Kidney (tissue), 22 donors: ENCODE measurements at places on chromosomes 5 and 9.

GRCh38 chr9:124663046-124663961 lies 107.8 kb downstream of the NR6A1 start:
- H3K4me3 ChIP-seq: no peak overlapping the region
- DNase-seq: no peak
- H3K36me3 ChIP-seq: no peaks in the 10 kb centered on the region
- H3K27me3 ChIP-seq: no peaks in the 10 kb centered on the region

DNA sequence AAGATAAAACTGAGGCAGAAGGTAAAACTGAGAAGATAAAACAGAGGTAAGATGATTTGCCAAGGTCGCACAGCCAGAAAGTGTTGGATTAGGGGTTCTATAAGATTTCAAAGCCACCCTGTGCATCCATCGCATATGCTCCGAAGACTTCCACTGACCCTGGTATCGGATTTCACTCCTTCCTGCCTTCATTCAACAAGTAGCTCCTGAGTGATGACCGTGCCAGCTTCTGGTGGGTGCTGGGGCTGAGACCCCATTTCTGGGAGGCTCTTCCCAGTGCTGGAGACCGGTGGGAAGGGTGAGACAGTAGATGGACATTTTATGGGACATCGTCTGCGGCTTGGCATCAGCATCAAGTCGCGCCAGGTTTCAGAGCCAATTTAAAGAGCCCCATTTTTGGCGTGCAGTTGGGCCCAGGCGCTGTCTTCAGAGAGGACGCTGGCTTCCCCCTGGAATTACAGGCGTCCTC lies 53.7 kb upstream of the DAB2IP start:
- DNase-seq: peak; percentile 62
- no peaks in the 10 kb centered on the region for H3K27me3 ChIP-seq
- H3K4me1 ChIP-seq: peaks cover 20% of the 10 kb centered on the region

DNA sequence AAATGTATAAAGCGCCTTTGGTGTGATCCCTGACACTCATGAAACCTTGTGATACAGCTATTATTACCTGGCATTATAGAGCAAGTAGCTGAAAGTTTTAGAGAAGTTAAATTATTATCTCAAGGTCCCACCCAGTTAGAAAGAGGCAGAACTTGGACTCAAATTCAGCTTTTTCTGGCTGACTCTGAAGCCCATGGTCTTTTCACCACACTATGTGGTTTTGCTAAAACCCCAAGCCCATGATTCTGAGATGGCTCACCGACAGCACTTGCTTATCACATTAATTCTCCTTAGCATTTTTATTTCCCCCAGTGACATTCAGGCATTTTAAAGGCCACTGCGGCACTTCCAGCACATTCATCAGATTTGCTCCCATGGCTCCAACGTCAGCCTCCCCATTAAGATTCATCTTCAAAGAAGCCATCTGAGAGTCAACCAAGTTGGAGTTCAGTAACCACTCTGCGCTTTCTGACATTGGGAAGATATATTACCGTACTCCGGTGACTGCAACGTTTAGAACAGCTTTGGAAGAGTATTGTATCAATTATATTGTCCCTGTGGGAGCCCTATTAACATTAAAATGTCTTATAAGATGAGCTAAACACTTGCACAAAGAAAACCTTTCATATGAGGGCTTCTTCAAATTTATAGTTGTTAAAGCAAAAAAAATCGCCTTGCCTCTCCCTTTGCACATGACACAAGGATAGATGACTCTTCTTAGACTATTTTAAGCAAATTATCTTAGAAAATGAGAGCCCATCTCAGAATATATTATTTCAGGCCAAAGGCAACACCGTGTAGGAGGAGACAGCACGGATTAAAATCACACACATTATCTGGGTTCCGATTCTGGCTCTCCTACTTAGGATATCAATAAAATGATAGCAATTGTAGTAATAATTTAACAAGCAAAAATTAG lies 638.1 kb downstream of the ACTL7B start:
- no peak overlapping the region for H3K4me3 ChIP-seq
- H3K27me3 ChIP-seq: no peaks in the 10 kb centered on the region
- peak; percentile 81 for DNase-seq
- H3K27ac ChIP-seq: no peak overlapping the region
- no peaks in the 10 kb centered on the region for H3K4me1 ChIP-seq
- H3K36me3 ChIP-seq: no peaks in the 10 kb centered on the region

- no peaks in the 10 kb centered on the region for H3K36me3 ChIP-seq
- no peaks in the 10 kb centered on the region for H3K4me1 ChIP-seq
Observed at GRCh38 chr9:108196332-108197007, 659.3 kb downstream of the ACTL7B start.

GRCh38 chr9:16282216-16282615 lies 588.3 kb downstream of the BNC2 start:
- H3K27ac ChIP-seq: no peak overlapping the region
- no peak overlapping the region for H3K4me3 ChIP-seq
- H3K36me3 ChIP-seq: no peaks in the 10 kb centered on the region
- no peaks in the 10 kb centered on the region for H3K27me3 ChIP-seq
